ENCODE measurements at places on chromosomes 3 and 15.

GRCh38 chr15:29942143-29942542 is 119.9 kb upstream of the TJP1 start:
- no peak for DNase-seq

DNA sequence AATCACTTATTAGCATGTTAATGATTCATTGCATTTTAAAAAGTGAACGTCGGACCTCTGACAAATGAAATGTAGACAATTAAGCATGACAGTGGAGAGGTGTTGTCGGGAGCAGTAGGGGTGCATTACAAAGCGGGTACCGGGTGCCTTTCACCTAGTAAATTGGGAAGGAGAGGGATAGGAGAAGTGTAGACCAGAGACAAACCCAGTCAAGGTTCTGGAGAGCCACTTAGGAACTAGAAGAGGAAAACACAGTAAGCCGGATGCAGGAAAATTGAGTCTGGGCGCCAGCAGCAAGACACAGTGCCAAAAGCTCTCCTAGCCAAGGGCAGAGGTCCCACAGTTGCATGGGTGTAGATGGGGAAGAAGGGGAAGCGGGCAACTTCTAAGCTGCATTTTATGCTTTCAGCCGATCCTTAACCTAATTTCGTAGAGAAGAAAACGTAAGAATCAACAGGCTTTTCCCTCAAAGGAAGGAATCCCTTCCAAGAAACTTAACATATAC is 3.1 kb upstream of the CERS3 start:
- DNase-seq: no peak

DNA sequence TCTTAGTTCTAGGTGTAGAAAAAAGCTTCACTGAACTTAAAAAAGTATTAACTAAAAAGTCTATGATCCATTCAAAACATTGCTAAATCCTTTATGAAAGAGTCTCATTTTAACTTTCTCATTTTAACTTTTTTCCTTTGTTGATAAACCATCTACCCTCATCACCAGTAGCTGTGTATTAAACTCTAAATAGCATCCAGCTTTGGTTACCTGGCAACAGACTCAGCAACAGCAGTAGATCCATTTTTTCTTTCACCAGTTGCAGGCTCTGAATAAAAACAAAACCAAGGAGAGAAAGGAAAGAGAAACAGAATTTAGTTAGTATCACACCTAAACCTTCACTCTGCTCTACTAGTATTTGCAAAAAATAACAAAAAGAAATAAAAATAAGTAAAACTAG is 51.6 kb downstream of the TP53BP1 start:
- no peak for DNase-seq

DNA sequence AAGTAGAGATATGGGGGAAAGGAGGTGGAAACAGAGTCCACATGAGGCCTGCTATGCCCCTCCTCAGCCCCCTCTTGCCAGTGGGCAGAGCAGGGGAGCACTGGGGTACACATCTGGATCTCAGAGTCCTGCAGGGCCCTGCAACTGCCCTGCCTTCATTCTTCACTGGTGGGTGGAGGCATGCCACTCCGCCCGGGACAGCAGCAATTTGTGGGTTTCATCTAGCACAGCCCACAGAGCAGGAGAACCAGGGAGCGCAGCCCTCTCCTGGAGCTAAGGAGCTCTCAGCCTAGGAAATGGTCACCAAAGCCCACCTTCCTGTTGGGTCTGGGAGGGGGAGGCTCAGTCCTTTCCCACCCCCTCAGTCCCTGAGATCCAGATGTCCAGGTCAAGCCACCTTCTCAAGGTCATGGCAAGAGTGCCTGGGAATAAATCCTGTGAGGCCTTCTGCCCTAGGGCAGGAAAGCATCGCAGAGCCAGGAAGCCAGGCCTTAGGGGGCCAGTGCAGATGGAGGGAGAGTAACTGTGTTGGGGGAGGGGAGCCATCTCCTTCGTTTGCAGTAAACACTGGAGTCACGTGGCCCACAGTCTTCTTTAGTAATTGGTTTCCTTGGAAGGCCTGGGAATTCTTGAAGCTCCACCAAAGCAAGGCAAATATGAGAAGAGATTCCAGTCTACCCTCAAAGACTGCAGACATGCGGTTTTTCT is 31.0 kb downstream of the ANP32A start:
- DNase-seq: no peak

DNA sequence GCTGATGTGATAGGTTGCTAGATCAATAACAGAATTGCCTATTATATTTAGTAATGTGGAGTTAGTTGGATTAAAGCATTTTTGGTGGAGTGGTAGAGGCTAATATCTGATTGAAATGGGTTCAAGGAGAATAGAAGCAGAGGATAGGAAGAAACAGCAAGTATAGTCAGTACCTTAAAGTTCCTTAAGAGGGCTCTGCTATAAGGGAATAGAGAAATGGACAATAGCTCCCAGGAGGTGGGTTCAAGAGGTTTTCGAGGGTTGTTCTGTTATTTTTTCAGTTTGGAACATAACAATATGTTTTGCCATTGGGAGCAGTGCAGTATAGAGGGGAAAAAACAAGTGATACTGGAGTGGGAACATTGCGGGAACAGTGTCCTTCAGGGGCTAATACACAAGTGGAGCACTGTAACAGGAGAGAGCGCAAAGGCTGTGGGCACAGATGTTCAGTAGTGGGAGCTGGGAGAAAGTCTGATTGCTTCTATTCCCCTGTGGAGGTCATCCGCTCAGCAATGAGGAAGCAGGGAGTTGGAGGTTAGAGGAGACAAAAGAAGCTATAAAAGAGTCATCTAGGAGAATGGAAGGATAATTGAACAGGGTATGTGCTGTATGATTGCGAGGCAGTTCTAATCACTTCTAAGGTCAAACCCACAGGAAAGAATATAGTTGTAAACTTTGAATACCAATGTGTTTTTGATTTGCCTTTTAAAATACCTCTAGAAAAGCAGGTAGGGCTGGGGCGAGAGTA is 3.3 kb downstream of the MRPS11 start:
- DNase-seq: no peak

DNA sequence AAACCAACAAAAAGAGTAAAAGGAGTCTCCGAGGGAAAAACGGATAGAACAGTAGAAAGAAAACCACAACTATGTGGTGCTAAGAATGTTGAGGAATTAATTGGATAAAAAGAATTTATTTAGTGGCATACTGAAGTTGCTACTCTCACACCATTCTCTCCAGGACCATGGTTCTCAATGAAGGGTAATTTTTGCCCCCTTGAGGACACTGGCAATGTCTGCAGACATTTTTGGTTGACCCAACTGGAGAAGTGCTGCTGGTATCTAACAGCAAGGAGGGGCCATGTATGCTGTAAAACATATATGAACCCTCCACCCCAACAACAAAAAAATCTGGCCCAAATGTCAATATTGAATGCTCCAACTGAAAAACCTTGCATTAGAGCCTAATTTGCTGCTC is 85.9 kb upstream of the CSPG5 start:
- peak; percentile 28 for DNase-seq

GRCh38 chr15:87243474-87243873 is 1013.1 kb downstream of the NTRK3 start:
- DNase-seq: no peak

DNA sequence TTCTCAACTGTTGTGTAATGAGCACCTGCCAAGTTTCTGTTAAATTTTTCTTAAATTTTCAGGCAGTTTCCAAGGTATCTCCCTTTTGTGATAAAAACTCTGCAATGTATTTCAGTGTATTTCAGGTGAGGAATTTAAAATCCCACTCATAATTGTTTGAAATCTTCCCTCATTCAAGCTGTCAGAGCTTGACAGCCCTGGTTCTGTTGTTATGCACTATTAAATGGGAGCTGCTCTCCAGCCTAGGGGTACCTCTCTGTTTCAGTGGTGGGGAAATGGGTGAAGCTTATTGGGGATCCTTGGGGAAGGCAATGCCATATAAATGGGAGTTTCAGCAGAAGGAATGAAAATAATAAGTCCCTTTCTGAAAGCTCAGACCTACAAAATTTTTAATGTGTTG is 178.0 kb upstream of the TMCO5A start:
- no peak for DNase-seq

DNA sequence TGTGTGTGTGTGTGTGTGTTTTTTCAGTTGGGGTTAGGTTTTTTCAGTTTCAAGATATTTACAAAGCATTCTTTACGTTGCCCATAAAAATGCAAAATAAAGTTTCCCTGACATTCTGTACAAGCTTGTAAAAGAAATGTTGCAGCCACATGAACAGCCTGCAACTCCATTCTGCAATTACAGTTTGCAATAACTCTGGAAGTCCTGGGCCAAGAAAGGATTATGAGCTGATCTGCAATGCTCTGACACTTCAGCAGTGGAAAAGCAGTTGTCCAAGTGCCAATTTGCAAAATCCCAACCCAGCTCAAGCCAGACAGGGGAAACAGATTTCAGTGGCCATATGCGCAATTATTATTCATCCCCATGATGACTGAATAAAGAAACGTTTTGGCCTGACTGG is 322.1 kb downstream of the MEX3B start:
- DNase-seq: no peak

GRCh38 chr3:60803216-60804173 is 447.8 kb downstream of the FHIT start:
- DNase-seq: no peak

- no peak for DNase-seq
These were observed 8.3 kb downstream of the MUC4 start for GRCh38 chr3:195803289-195803908.

DNA sequence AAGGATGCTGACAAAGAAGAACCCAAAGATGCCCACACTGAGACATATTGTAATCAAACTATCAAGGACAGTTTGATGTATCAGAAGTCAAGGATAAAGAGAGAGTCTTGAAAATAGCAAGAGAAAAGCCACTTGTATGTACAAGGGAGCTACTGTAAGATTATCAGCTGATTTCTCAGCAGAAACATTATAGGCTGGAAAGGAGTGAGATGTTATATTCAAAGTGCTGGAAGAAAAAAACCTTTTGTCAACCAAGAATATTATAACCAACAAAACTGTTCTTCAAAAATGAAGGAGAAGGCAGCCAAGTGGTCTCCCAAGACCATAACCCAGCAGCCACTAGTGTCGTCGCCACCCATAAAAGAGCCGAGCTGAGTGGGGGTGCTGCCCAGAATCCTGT is 93.2 kb downstream of the KLF13 start:
- DNase-seq: no peak

GRCh38 chr3:155448531-155448930 is 155.0 kb upstream of the STRIT1 start:
- DNase-seq: no peak

DNA sequence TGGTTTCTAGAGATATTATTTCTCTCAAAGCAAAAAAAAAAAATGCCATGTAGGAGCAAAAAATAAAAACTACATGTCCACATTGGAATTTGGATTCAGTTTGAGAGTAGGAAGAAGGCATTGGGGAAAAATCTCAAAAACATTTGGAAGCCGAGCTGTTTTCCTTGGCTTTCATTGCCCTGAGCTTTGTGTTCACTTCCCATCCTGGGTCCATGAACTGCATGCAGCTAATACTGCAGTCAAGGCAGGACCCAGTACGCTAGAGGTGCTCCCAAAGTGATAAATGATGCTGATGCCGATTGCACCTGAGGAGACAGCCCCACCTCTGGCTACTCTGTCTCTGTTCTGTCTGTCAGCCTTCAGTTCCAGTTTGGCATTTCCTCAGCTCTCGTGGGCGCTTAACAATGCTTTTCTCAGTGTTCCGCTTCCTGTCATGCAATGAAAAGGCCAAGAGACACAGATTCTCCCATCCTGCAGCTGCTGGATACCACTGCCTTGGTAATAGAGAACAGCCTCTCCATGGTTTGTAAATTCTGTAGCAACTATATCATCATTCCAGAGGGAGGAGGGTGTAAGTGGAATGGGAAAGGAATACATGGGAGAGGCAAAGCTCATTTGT is 181.8 kb downstream of the RYR3 start:
- no peak for DNase-seq

DNA sequence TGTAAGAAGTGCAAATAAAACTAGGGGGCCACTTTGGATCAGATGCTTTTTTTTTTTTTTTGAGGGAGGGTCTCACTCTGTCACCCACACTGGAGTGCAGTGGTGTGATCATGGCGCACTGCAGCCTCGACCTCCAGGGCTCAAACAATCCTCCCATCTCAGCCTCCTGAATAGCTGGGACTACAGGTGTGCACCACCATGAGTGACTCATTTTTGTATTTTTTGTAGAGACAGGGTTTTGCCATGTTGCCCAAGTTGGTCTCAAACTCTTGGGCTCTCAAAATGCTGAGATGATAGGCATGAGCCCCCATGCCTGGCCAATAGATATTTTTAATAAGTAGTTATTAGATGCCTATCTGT is 20.8 kb downstream of the CCR1 start:
- no peak for DNase-seq

DNA sequence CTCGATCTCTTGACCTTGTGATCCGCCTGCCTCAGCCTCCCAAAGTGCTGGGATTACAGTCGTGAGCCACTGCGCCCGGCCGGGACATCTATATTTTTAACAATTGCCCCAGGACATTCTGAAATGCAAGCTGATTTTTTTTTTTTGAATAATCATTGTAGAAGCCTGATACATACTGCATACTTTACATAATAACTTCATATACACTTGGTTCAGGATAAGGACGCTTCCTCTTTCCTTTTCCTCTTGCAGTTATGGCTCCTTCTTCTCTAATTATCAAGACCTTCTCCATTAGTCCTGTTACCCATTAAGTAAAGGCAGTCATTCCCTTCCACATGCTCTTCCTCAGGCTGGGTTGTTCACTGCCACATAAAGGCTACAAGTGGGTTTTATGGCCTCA is 58.3 kb downstream of the SLCO3A1 start:
- DNase-seq: no peak

- DNase-seq: peak; percentile 40
These were observed 20.9 kb downstream of the KBTBD8 start for GRCh38 chr3:67018789-67019526.

DNA sequence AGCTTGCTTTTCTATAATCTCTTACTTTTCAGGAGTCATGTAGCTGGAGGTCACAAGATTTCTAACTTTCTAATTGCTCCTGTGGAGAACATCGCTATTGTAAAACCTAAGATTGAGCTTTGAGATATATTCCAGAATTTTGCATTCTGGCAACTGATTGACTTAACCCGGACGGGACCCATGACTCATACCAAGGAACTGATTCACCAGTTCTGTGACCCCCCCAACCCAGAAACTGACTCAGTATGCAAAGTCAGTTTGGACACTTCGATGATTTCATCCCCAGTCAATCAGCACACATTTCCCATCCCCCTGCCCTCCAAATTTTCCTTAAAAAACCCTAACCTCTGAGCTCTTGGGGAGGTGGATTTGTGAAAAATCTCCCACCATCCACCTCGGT is 396.5 kb upstream of the GBE1 start:
- DNase-seq: no peak

DNA sequence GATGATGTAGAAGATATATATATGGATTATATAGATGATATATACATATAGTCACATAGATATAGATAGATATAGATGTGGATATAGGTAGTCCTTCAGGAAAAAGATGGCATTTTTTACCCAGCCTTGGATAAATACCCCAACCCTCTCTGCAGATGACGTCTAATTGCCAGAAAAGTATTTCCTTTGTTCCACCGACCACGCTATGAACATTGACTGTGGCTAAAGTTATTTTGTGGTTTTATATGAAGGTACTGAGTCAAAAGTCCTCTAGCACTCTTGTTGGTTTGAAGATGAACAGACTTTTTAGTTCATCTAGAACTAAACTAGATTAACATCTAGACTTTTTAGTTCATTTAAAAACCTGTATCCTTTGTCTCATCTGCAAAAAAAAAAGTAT is 207.7 kb downstream of the PLOD2 start:
- no peak for DNase-seq

GRCh38 chr3:152586974-152587373 is 248.0 kb upstream of the P2RY1 start:
- DNase-seq: no peak

GRCh38 chr15:100602823-100603393 is 519 bp downstream of the ASB7 start:
- peak; percentile 30 for DNase-seq
